Stimulated activated CD8-positive, alpha-beta memory T cell treated with anti-CD3 and anti-CD28 coated beads, Interleukin-7, amount 100 ng/mL, for 24 hours (primary cell): ENCODE measurements at places on chromosomes 16 and 17.

- DNase-seq, result no peak
Observed at GRCh38 chr17:18278867-18279266, 18.4 kb downstream of the MIEF2 start.

GRCh38 chr17:15779119-15779518 is 47.0 kb downstream of the TBC1D26 start:
- no peak for DNase-seq

DNA sequence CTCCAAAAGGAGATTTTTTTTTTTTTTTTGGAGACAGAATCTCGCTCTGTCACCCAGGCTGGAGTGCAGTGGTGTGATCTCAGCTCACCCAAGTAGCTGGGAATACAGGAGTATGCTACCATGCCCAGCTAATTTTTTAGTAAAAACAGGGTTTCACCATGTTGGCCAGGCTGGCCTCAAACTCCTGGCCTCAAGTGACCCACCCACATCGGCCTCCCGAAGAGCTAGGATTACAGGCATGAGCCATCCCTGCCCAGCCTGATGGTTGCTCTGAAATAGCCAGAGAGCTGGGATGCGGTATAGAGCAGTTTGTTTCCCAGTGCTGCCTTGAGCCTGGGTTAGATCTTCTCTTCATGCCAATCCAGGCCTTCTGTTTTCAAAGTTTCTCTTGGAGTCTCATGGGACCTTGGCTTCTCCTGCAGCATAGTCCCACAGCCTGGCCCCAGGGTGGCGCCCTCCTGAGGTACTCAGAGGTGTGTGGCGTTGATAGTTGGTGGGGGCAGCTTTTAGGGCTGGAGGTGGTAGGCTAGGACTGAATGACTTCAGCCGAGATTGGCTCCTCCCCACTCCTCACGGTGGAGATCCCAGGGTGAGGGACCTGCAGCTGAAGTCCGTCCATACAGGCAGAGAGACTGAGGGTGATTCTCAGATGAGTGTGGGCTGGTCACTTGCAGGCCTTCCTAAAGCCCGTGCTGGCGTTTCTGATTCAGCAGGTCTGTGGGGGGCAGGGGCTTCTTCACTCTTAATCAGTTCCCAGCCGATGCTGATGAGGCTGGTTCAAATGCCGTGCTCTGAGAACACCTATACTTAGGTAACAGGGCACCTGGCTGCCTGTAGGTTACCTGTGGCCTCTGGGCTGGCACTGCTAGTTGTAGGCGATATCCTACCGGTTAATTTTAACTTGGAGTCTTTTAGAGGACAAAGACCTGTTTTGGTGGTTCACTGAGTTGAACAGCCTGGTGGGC is 52.0 kb downstream of the TNFRSF13B start:
- no peak for DNase-seq

DNA sequence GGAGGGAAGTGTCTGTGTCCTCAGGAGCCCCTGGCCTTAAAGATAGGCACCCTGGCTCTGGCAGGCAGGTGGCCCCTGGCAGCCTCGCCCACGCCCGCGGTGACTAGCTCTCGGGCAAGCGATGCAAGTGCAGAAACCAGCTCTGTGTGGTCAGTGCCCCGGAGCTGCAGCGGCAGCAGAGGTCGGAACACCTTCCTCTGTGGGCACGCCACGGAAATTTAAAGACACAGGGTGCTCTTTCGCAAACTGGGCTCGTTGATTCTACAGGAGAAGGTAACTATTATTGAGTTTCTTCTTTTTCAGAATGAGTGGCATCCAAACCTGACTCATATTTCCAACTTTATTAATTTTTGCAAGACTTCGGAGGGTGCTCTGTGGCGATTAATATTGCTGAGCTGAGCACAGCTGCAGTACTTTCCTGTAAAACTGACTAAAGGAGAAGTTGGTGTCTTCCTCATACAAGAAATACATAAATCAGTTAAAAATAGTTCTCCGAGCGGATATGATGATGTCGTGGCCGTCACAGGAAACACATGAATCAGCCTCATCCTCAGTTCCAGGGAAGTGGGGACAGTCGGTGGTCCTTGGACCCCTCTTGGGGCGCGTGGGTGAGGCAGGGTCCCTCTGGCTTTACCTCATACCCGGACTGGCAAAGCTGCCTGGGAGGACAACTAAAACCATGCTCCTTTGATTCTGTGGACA is 120.2 kb downstream of the METRNL start:
- peak; percentile 35 for DNase-seq

- DNase-seq, result peak; percentile 48
Observed at GRCh38 chr16:30651124-30652004, 604 bp downstream of the PRR14 start.
